ENCODE measurements at places on chromosomes 5 and 9.
A peak's percentile ranks its signal among the peaks of the same experiment; 100 is the strongest.

GRCh38 chr5:58496488-58496887, 5.3 kb downstream of the GAPT start:
- no peak for DNase-seq

DNA sequence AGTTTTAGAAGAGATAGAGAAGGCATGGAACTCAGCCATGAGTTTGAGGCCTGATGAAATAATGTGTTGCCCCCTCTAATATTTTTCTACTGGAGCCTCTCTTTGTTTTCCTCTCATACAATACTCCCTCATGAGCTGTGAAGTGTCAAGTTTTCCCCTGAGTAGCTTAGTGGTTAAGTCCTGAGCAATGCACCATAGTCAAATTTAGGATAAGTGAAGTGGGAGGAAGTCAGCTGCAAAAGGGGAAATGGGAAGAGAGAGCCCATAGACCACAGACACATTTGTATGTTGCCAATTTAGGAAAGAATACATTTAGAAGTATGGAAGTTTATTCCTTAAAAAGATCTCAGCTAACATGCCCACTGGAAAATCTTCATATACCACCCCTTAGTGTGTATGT, 171.5 kb upstream of the NREP start:
- DNase-seq: no peak

DNA sequence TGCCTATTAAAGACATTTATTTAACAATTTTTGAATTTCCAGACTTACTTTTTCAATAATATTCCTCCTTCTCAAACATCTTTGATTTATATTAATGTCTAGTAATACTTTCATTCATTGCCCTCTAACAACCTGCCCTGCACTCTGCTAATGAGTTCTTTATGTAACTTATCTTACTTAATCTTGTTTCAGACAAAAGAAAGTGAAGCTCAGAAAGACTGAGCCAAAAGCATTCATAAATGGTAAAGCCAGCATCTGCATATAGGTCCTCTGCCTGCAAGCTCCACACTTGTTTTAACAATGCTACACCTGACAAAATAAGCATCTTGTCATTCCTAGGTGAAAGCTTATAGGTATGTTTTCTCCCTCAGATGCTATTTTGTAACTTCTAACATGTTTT, 2.4 kb upstream of the TNPO1 start:
- DNase-seq: no peak

DNA sequence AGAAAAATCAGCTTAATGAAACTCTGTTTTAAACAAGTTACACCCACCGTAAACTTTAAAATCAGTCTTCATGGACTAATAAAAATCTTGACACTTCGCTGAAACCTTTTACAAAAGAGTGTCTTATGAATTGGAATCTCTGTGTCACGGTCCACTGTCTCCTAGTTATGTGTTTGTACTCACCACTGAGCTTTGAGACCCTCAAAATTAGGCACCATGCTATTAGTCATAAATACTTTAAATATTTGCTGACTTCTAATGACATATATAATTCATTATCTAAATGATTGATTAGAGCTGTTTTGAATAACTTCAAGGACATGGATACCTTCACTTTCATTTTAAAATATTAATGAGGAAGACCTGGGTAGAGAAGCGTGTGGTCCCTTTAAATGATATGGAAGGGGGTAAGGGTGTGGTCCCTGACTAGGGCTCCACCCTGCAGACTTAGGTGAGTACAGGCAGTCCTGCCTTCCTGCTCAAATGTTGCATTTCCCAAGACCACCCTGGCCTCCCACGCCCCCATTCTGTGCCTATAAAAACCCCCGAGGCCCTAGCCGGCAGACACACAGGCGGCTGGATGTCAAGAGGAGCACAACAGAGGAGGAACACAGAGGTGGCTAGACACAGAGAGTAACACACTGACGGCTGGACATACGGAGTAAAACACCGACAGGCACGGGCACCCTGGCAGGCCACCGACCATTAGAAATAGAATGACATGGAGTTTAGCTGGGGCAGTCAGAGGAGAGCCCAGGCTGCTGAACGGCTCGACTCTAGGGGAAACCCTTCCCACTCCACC, 179.0 kb upstream of the CDH9 start:
- no peak for DNase-seq

DNA sequence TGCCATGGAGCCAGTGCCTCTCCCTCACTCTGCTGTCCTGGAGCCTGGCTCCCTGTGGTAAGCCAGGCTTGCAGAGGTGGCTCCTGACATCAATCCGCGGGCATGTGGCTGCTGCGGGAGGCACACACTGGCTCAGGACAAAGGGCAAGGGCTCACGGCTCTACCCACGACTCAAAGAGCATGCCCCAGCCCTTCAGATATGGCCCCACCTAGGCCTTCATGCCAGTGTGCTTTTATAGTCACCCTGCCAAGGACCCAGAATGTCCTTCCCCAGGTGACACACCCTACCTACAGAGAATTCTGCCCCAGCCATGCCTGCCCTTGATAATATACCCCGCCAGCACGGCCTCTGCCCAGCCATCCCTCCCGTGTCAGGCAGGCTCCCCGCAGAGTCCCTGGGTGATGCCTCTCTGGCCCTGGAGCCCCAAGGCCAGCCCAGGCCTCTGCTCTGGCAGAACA, 1.6 kb downstream of the MGAT4B start:
- DNase-seq: no peak

GRCh38 chr5:132830436-132831094, at the start of gene SHROOM1:
Gene SHROOM1 (minus strand): TSS chr5:132830647. CDS start chr5:132826140, 4,507 bp downstream.
- no peak for DNase-seq

- no peak for DNase-seq
Observed at GRCh38 chr9:98869866-98870265, 62.4 kb downstream of the GALNT12 start.

DNA sequence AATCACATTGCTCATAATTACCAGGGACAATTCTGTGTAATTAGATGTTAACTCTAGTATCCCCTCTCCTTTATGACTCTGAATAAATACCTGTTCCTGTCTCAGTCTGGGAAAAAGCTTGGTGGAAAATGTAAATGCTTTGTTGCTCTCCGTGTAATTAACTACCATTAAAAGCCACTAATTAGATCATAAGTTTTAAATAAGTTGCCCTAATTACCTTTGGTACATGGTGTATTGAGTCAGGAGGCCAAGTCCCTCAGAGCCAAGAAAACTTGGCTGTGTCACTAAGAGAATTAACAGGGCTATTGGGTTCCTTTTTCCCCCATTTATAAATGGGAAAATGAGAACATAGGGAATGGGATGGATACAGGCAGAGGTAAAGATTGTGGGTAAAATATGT, 617.6 kb downstream of the TLR4 start:
- no peak for DNase-seq

DNA sequence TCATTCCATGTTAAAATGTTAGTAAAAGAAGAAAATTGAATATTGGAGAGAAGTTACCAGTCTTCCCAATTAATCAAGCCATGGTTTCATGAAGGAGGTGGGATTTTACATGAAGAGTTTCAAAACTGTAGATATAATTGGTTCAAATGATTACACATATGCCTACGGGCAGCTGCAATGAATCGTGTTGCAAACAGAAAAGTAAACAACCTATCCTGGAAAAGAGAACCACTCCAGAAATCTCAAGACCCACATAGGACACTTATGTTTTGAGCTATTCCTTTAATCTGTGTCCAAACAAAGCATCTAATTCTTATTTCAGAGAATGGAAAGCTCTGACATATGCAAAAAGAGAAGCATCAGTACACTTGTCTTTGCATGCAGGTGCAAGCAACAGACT, 340.2 kb downstream of the NDUFS4 start:
- DNase-seq: no peak

DNA sequence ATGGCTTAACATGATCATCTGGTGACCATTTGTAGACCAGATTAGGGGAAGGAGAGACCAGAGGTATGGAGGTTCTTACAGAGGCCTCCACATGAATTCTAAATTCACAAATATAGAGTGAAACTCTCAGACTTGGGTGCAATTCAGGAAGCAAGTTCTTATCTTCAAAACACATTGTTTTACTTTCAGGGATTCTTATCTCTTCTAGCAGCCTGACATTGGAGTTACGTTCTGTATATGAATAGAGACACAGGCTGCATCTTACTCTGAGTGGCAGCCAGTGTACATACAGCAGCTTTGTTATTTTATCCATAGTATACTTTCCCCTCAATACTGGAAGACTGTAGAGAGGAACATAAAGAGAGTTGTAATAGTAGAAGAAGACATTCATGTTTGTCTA, 1331.7 kb upstream of the WWC1 start:
- DNase-seq: no peak

GRCh38 chr5:6446042-6446441, 2.6 kb upstream of the UBE2QL1 start:
- no peak for DNase-seq

DNA sequence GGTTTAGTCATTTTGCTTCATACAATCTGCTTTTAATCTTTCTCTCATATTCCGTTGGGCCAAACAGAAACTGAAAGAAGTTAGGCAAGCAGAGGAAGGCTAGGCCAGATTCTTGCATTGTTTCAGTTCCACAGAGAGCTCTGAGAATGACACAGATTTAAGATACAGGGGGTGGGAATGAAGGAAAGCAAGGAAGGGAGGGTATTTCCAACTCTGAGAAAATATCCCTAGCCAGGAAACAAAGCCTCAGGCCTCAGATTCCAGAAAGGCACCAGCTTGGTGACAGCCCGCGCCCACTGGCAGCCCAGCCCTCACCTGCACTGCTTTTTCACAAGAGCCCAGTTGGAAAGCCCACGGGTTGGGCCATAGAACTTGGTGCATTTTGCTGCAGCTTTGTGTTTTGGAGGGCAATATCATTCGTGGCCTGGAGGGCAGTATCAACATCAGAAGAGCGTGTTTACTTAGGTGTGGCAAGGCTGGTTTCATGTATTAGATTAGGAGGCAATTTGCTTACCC, 63.5 kb downstream of the ENC1 start:
- peak; percentile 37 for DNase-seq

- no peak for DNase-seq
Observed at GRCh38 chr5:57482671-57483106, at the start of gene ACTBL2. Gene ACTBL2 (minus strand): TSS chr5:57482811. CDS start chr5:57482707, 104 bp downstream.

DNA sequence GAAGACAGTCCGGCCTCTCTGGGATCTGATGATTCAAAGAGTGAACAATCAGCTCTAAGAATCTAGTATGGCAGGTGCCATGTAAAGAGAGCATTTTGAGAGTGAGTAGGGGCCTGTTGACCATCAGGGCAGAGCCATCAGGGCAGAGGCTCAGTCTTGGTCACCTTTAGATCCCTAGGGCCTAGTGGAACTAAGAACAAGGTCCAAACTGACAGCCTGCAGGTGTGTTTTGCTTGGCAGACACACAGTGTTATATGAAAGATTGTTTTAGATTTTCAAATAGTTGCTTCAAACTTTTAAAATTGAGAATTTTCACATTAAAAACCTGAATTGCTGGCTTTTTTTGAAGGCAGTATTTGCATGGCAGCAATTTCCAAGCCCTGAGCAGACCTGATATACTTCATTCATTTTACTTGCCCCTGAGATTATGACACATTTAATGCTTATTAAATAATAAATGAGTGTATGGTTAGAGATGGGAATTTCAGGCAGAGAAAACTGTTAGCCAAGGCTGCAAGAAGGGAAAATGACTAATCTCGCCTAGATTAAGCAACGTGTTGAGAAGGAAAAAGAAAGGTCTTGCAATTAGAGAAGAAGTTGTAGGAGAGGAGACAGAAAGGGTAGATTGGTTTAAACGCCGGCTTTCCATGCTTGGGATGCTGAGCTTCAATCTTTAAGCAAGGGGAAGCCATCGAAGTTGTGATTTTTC, 279.6 kb downstream of the ARRDC3 start:
- no peak for DNase-seq

DNA sequence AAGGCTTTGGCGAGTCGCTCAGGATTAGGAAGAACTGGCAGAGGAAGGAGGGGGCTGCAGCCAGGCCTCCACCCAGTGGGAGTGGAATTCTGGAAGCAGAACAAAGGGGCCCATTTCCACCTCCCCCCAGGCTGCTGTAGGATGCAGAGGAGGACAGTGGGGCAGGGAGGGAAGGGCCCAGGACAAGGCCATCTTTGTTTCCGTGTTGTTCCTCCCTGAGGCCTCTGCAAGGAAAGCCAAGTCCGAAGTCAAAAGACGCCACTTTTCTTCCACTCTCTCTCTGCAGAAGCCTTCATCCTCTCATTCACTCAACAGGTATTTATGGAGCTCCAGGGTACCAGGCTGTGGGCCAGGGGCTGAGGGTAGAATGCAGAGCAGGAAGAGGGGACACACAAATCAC, 70.7 kb downstream of the ENTREP1 start:
- no peak for DNase-seq

DNA sequence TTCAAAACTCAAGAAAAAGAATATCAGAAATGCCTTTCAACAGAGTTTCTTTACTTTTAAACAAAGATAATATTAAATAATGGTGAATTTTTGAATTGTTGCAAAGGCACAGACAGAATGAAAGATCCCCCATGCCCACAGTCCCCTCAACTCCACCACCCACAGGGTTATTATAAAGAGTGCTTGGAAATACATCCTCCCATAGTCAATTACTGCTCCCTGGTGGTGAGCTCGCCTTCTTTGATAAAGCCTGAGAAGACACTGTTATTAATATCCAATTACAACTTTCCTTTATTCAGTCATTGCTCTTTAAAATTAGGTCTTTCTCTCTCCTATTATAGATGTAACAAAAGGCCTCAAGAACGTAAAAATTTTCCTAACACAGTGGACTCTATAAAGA, 490.2 kb upstream of the RORB start:
- DNase-seq: no peak

- no peak for DNase-seq
Observed at GRCh38 chr5:176167800-176168199, 70.4 kb upstream of the SIMC1 start.

- no peak for DNase-seq
Observed at GRCh38 chr5:53713978-53714666, 153.7 kb downstream of the NDUFS4 start.

DNA sequence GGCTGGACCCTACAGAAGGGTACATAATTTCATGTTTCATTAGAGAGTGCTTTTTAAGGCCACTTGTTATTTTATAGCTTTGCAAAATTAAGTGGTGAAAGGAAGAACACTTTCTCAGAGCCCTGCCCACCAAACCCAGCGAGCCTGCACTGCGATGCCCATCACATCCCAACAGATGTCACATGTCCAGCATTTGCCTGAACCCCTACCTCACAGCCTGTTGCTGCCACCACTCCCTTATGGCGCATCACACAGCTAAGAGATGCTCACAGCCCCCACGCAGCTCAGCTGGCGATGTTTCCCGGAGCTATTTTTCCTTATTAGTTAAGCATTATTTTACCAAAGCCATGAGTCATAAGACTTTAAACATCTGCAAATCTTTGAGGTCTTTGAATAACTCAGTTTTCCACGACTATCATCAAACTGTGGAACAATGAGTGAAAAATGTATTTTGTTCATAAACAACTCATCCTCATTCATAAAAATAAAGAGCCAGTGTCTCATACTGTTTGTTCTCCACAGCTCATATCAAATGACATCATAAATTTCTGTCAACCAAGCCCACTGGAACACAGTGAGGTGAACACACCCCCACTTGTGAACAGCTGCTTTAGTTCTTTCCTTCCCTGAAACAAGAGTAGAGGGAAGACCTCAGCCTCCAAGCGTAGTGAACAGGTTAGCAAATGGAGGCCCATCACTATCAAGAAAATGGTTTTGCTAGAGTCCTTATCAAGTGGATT, 104.9 kb downstream of the SYK start:
- DNase-seq: no peak
